ENCODE measurements at places on chromosomes 7 and 10.

DNA sequence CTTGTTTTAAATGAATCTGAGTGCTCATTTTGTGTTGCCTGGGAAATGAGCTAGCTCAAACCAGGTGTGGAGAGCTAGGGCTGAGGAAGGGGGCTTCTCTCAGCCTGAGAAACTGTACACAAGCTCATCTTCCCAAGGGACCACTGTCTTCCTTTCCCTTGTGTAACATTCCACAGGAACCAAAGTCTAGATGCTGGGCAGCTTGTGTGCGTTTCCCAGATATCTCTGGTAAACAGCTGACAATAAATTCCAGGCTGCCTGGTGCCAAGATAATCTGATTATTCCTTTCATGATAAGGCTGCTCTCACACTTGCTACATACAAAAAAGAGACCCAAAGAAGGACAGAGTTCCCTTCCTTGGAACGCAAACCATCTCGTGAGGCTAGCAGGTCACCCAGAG is 33.1 kb upstream of the MKLN1 start:
- DNase-seq = no peak

GRCh38 chr7:9863545-9863944 is 1110.1 kb upstream of the PHF14 start:
- DNase-seq = no peak

GRCh38 chr10:99427566-99428190 is 2.7 kb downstream of the GOT1 start:
- no peak for DNase-seq

- DNase-seq = no peak
Measured at GRCh38 chr10:74194545-74194944, 43.5 kb downstream of the ADK start.

- DNase-seq = peak; percentile 42
Measured at GRCh38 chr7:97001221-97001620, 4.1 kb upstream of the DLX6 start.

GRCh38 chr10:13700473-13701144 is 113.8 kb downstream of the PRPF18 start:
- no peak for DNase-seq

- no peak for DNase-seq
Measured at GRCh38 chr7:7785344-7785973, 67.1 kb upstream of the RPA3 start.

GRCh38 chr7:134737566-134738345 is 41.7 kb upstream of the CALD1 start:
- DNase-seq = no peak

GRCh38 chr10:89204621-89205185 is 2.4 kb downstream of the CH25H start:
- no peak for DNase-seq

DNA sequence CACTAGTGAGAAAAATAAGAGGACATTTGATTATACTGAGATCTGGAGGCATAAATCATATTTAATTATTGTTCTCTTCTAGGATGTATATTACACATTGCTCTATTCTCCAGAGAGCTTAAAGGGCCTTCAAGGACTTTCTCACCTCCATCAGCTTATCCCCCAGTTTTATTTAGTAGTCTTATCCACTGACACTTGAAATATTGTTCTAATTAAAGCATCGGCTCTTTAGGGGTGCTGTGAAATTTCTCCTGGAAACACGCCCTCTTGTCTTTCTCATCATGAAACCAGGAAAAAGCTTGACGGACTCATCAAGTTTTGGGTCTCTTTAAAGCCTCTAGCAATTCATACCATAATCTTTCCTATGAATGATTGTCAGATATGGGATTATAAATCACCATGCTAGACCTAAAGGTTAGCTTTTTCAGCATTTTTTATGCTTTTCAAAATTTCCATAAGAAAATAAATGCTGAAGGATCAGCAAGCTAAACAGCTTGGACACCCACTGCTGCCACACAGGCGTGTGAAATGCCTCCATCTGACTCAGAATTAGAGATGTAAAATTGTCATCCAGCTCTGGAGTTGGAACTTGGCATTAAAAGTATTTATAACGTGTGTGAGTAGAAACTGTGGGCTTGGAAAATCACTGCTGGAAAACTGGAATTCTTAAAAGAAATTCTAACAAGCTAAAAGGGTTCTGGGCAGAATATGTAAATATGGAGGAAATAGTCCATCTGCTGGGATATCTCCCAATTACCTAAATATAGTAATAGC is 216.3 kb downstream of the CHRM2 start:
- DNase-seq = no peak

DNA sequence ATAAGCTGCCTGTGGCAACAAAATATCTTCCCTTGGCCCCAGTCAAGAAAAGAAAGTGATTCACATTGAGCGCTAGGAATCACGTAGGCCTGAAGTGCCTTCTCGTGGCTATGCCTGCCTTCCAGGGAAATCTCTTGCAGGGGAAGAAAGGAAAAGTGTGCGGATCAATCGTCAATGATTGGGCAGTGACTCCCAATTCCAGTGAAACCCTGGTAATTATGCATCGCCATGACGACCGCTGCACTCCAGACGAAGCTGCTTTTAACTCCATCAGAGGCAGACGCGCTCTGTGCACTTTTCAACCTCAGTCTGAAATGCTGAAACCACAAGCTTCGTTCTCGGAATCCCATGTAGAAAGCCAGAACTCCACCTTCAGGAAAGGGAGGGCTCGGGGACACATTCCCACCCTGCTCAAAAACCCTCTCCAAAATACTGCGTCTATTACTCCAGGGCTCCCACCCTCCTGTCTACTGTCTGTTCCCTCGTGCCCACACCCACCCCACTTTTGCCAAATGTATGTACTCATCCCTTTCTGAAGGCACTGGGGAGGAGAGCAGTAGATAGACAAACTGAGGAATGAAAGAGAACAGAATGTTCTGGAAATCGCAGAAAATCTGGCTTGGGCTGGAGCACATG is 24.2 kb upstream of the PRKAG2 start:
- DNase-seq = no peak

- DNase-seq = no peak
Measured at GRCh38 chr10:8369666-8370065, 315.2 kb downstream of the GATA3 start.

- no peak for DNase-seq
Measured at GRCh38 chr10:110144507-110144906, 62.9 kb upstream of the MXI1 start.

- no peak for DNase-seq
Measured at GRCh38 chr7:128170461-128170860, 70.6 kb upstream of the LEP start.

DNA sequence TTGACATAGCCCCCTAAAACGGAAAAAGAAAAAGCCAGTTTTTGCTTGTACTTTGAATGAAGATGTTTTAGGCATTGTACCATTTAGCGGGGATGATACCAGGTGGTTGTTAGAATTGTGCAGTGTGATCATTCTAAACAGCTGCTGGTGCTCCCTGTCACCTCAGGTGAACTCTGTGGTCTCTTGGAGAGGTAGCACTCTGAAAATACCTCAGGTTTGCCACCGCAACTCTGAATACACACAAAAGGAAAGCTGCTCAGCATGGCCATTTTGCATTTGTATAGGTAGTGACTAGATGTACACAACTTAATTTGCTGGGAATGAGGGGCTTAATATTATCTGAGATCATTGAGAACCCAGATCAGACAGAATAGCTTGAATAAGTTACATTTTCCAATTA is 52.6 kb downstream of the PLEKHA8 start:
- peak; percentile 44 for DNase-seq

GRCh38 chr7:45713669-45714520 is 139.7 kb downstream of the ADCY1 start:
- no peak for DNase-seq

GRCh38 chr7:143299840-143300239 is 11.7 kb downstream of the CASP2 start:
- DNase-seq = peak; percentile 79

GRCh38 chr7:73681031-73681430 is 2.2 kb downstream of the DNAJC30 start:
- DNase-seq = no peak

DNA sequence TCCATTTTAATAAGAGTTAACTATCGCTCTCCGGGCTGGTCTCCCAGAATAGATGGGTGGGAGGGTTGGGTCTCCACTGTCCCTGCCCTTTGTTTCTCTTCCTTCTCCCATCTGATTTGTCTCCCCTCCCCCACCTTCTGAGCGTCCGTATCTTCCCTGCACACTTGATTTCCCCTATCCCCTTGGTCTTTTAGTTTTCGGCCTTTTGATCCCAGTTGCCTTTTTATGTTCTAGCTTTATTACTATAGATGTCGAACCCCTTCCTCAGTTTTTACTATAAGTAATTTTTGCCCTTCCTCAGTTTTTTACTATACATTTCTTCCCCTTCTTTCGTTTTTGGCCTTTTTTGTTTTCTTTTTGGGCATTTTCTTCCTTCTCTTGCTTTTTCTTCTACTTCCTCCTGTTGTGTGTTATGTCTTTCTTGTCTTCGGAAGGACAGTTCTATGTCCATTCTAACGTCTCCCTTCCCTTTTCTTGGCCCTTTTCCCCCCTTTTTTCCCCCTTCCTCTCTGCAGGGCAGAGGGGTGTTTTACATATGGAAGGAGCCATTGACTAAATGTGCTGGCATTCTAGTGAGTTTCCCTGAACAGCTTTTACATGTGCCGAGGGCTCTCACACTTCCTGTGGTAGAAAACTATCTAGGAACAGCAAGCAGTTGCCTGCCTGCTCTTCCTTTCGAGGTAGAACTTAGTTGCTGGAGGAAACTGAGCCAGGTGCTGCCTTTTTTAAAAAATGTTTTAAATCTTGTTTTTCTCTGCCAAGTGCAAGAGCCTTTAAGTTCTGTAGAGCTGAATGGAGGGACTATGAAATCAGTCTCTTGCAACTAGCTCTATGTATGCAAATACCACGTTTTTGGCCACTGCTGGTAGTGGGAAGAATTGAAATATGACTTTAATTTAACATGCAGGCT is 2.8 kb downstream of the TET1 start:
- peak; percentile 87 for DNase-seq

DNA sequence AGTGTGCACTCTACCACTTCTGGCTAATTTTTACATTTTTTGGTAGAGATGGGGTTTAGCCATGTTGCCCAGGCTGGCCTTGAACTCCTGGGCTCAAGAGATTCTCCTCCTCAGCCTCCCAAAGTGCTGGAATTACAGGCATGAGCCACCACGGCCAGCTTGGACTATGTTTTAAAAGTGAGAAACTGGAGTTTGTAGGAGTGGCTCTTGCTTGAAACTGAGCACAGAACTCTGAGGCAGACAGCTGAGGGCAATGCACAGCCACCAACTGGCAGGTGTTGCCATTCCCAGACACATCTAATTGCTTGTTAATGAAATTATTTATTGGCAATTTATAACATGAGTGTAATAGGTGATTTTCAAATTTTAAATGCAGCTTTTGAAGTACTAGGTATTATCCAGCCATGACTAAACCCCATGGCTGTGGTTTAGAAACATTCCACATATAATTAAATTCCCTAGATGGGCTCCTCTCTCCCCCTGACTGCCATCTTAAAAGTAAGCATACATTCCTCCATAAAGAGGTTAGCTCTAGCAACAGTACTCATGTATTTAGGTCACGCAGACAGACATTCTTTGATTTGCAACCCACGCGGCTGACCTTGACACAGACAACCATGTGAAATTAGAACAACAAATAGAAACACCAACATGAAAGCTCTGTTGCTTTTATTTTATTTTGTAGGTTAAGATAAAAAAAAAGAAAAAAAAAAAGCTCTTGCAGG is 19.8 kb downstream of the PANK1 start:
- DNase-seq = no peak

- DNase-seq = peak; percentile 36
Measured at GRCh38 chr7:76023002-76023401, 24.8 kb downstream of the STYXL1 start.

DNA sequence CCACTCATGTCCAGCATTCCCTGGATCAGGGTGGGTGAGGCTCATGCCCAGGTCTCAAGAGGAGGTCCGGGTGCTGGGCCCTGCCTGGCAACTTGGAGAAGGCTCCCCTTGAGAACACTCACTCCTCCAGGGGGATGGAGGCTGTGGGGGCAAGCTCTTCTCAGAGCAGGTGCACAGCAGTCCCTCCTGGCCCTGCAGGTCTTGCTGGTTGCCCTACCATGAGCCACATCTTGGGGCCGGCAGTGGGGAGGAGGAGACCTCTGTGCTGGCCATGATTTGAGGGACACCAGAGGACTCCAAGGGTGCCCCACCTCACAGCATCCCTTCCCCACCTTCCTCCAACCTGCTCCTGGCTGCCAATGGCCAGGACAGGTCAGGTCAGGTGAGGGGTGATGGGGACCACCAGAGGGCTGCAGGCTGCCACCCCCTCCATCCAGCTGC is 87.4 kb upstream of the RET start:
- no peak for DNase-seq

GRCh38 chr10:118835682-118836326 is 81.0 kb upstream of the CACUL1 start:
- DNase-seq = no peak

GRCh38 chr10:130218936-130219335 is 82.7 kb downstream of the GLRX3 start:
- DNase-seq = no peak

DNA sequence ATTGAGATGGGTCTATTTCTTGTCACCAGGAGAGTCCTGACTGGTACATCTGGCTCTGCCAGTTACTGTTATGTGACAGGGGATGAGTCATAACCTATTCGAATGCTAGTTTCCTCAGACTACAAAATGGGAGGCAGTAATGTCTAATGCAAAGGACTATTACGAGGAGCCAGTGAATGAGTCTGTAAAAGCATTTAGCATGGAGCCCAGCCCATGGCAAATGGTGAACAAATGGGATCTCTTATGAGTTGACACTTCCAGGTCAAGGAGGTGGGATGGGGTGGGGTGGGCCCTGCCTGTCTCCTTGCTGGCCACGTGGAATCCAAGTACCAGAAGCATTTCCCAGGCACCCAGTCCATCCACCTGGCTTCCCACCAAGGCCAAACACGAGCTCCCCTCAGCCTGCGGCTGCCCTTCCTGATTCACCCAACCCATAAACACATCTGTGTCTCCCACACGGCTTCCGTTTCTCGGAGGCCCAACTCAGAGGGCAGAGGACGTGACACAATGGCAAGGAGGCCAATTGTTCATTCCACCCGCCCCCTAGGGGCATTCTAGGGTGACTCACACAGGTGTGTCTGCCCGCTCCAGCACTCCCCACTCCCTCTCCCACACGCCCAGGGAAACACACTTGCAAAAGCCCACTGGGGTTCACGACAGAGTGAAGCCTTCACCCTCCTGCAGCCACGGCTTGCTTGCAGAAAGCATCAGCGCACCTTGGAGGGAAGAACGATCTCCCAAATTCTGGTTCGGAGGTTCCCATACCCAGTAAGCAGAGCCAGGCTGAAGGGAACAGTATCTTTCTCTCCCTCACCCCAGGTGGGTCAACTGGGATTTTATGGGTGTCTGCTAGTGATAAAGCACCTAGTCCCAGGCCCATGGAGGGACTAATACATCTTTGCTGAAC is 109.8 kb downstream of the SH3PXD2A start:
- DNase-seq = peak; percentile 46

GRCh38 chr7:26397332-26397731 is 105.7 kb downstream of the SNX10 start:
- DNase-seq = no peak

GRCh38 chr10:46520941-46521340 is 35.5 kb downstream of the GPRIN2 start:
- DNase-seq = no peak

GRCh38 chr10:70380350-70381135 is 1.9 kb downstream of the LRRC20 start:
- DNase-seq = no peak

- DNase-seq = peak; percentile 28
Measured at GRCh38 chr10:60141896-60142559, 235.7 kb upstream of the CCDC6 start.

- DNase-seq = no peak
Measured at GRCh38 chr7:143436325-143436946, 6.8 kb upstream of the TAS2R60 start.

- no peak for DNase-seq
Measured at GRCh38 chr7:14931511-14932215, 29.1 kb upstream of the DGKB start.
